Lower lobe of right lung (tissue), 2 donors: ENCODE measurements at places on chromosomes 2 and 18. TPM values are rescaled to one million over a fixed set of nuclear protein-coding genes. Genes with fewer than 3 reads are reported as not detected.

DNA sequence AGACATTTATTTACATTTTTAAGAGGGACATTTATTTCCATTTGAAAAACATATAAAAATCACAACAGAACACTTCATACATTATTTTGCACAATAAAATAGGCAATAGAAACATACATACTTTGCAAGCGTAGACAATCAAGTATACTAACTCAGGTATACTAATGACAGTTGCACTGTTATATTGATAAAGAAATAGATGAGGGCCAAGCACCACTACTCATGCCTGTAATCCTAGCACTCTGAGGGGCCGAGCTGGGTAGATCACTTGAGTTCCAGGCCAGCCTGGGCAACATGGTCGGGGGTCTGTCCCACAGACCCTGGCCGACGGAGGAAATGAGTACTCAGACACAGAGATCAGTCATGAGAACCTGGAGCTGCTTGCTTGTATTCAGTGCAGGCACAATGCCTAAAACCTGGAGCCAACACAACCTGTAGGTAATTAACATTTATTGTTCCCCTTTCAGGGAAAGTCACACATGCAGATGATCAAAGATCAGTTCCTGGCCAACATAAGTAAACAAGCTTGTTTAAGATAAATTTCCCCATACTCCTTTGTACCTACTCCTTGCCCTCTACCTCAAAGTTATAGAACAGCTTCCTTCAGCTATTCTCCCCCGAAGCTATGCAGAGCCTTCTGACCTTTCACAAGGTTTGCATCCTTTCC is 1960.2 kb downstream of the SUCLG1 start:
- DNase-seq = no peak

GRCh38 chr2:174929786-174930185 is 75.4 kb downstream of the CHN1 start:
- DNase-seq = no peak

DNA sequence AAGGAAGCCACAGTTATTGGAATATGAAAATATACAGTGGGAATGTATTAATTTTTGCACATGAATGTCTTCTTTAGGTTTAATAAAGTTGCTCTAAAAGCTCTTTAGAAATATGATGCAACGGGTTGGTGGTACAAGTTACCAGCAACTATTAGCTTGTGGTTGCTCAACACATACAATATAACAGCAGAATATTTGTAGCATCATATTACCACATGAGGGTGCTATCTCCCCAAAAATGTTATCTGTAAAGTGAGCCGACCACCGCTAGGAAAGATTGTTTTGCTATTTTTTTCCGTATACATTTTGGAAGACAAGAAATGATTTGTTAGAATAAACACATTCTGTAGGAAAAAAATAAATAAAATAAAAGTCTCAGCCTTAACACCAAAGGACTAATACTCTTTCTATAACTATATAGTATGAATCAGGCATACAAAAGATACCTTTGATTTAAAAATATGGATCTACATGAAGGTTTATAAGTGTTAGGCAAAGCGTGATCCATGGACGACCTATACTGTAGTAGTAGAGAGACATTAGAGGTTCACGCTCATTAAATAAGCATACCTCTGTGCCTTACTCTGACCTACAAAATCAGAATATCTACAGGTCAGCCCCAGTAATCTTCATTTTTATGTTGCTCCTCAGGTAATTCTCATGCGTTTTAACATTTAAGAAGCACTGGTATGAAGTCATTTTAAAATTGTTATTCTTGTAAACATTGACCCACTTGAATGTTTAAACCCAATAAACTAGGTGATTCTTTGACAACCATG is 1110.6 kb upstream of the ACVR2A start:
- DNase-seq = no peak

- no peak for DNase-seq
Observed at GRCh38 chr2:42118754-42119569, 50.2 kb upstream of the EML4 start.

LIPG gene
- total RNA-seq = 3.7 TPM

WDR43 gene
- 27.9 TPM for total RNA-seq

MBD2 gene
- total RNA-seq = 102 TPM

ACOXL gene
- 38.5 TPM for total RNA-seq
